ENCODE measurements at places on chromosomes 1 and 21.
A peak's percentile ranks its signal among the peaks of the same experiment; 100 is the strongest.

DNA sequence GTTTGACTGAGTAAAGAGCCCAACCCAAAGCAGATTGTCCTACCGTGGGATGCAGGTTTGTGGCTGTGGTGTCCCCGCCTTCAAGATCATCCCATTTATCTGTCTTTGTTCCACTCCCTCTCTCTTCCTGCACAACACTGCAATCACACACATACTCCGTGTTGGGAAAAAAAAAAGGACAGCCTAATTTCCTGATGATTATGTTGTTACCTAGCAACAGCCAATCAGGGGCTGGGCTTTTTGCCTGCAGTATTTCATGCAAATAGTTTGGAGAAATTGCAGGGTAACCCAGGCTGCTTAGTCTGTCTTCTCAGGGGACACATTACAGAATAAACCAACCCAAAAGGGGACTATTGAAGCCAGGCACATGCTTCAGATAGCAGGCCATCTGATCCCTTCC is 38.3 kb downstream of the PHC2 start:
- no peak for DNase-seq

GRCh38 chr1:197526736-197527371 is 248.4 kb downstream of the DENND1B start:
- DNase-seq: no peak

GRCh38 chr21:22351076-22351475 is 1352.9 kb downstream of the NCAM2 start:
- no peak for DNase-seq

- no peak for DNase-seq
Observed at GRCh38 chr1:204714861-204715511, 29.4 kb upstream of the LRRN2 start.

GRCh38 chr1:169604781-169605560 is 18.7 kb upstream of the F5 start:
- DNase-seq: peak; percentile 13

- no peak for DNase-seq
Observed at GRCh38 chr1:198234520-198235251, 77.9 kb downstream of the NEK7 start.

DNA sequence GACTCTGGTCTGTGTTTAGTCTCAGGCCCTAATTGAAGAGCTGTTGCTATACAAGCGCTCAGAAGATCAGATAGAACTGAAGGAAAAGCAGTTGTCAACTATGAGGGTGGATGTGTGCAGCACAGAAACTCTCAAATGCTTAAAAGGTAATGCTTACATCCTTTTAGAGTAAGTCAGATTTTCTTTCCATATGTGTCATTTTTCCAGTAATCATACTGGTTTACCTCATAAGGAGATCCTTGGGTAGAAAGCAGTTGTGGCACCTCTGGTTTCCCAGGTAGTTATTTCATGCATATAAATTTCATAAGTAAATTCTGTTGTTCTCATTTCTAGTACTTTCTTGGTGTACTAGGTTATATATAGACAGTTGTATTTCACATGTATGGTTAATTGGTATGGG is 43.0 kb upstream of the TARS2 start:
- no peak for DNase-seq

DNA sequence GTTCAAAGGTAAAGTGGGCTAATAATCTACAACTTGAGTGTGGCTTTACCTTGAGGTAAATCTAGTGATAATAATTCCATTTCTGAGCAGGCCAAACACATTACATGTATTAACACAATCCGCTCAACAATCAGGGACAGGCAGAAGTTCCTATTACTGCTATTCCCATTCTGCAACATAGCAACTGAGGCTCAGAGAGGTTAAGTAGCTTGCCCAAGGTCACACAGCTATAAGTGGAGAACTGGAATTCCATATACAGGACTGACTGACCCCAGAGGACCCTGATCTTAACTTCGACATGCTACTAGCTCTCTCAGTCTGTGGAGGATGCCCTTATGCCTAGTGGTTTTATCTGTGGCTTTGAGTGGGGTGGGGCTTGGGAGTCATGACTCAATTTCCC is 110.1 kb downstream of the TRABD2B start:
- no peak for DNase-seq

DNA sequence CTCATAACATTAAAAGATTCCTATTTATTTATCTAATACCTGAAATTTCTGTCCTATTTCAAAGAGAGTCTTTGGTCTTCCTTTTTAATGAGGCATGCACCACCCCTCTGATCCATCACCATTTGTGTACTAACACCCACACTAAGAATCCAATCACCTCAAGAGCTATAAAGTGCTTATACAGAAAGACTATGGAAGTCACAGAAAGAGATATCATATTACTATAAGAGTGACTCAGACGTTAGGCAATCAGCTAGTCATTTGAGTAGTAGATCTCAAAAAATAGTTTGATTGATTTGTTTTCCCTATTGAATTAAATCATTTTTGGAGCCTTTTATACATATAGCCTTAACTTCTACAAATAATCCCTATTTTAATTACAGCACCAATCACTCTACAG is 46.1 kb downstream of the NME7 start:
- DNase-seq: no peak

DNA sequence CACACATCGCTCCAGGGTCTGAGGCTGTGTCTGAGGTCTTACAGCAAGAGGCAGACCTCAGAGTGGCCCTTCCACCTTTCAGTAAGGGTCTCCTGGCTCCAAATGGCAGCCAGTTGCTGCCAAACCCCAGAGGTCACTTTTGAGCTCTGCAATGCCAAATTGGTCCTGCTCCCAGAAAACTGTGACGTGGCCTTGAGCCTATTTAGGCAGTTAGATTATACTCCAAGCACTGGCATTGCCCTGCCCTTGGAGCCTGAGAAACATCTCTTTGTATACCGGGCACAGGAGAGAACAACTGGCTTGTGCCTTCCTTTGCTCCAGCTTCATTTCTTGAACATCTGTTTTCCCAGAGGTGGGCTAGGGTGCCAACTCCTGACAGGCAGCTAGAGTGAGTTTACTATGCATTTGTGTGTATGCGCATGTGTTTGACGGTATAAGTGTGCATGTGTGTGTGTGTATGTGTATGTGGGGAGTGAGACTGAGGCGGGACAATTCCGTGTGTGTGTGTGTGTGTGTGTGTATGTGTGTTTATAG is 134.5 kb downstream of the IER5 start:
- no peak for DNase-seq

- no peak for DNase-seq
Observed at GRCh38 chr1:182680901-182681567, 3.4 kb downstream of the RGS8 start.

- peak; percentile 56 for DNase-seq
Observed at GRCh38 chr1:27395441-27396195, 3.2 kb downstream of the GPR3 start.

DNA sequence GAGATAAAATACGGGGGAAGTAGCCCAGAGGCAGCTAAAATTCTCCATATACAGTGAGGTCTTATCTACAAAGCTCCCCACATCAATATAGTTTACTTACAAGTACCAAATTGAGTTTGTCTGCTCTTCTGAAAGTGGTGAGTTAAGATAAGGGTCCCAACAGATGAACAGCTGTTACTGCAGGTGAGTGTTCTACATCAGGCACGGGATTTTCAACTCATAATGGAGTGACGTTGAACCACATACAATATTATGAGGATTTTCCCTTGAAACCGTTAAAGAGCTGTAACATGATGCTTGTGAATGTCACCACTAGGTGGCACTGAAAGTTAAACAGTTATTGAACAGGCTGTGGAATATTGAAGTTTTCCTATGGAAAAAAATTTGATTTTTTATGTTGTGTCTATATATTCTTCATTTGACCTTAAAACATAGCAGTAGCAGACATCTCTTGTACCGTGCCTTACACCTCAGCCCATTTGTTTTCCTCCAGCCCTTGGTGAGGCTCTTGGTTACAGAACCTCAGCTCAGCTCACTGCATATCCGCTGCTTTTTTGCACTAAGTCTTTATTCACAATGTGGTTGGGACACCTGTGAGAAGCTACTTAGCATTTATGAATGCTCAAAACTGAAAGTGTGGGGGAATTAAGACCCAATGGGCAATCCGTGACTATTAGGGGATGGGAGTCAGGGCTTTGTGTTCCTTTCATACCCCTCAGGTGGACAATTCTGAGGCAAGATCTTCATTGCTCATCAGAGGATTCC is 23.2 kb downstream of the CD1D start:
- DNase-seq: no peak

- no peak for DNase-seq
Observed at GRCh38 chr1:214337511-214337910, 56.6 kb downstream of the SMYD2 start.

Data from stimulated activated CD8-positive, alpha-beta memory T cell treated with anti-CD3 and anti-CD28 coated beads, Interleukin-7, amount 100 ng/mL, for 1 hour (primary cell).